ENCODE measurements at places on chromosomes 1 and 21. TPM values are rescaled to one million over a fixed set of nuclear protein-coding genes. Genes with fewer than 3 reads are reported as not detected.

Gene RABGGTB
- 71.6 TPM for total RNA-seq

Gene TRIM17
- 2.6 TPM for total RNA-seq

Gene GABRD
- 2.9 TPM for total RNA-seq

DNA sequence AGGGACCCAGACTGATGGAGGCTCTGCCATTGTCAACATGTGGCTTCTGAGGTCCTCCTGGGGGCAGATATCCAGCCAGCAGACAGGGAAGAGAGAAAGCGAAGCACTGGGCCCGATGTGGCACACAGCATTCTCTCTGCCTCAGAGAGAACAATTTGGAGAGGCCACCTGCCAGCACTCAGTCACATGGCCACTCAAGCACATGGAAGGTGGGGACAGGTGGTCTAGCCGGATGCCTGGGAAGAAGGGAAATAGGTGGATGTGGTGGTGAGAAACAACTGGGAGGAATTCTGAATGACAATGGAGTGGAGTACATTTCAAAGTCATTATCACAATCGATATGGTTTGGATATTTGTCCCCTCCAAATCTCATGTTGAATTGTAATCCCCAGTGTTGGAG lies 109.0 kb downstream of the UBE2U start:
- no peak overlapping the region for H3K27ac ChIP-seq
- no peak overlapping the region for H3K4me3 ChIP-seq
- no peak for DNase-seq
- no peaks in the 10 kb centered on the region for H3K4me1 ChIP-seq

- H3K4me3 ChIP-seq = no peak overlapping the region
- H3K36me3 ChIP-seq = no peaks in the 10 kb centered on the region
- H3K4me1 ChIP-seq = peaks cover 47% of the 10 kb centered on the region
These were observed 50.4 kb downstream of the MIGA1 start for GRCh38 chr1:77829851-77830250.
